ENCODE measurements at places on chromosomes 7 and 10.
A peak's percentile ranks its signal among the peaks of the same experiment; 100 is the strongest.

DNA sequence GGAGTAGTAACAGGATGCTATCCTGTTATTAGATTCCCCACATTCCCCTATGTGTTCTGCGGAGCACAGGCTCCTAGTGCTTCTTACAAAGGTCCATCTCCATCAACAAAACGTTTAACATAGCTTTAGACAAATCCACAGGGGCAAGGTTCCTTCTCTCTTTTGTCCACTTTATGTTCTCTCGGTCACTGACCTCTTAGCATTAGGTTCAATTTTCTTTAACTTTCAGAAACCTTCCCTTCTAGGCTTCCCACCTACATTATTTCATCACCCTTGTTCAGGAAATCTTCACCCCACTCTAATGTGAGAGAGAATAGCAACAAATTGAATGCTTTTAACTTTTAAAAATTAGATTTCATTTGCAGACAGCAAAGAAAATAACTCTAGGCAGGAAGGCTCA is 84.9 kb downstream of the DOCK4 start:
- no peak for DNase-seq

- no peak for DNase-seq
Observed at GRCh38 chr7:129947049-129947448, 5.7 kb downstream of the UBE2H start.

- no peak for DNase-seq
Observed at GRCh38 chr7:32948202-32948601, 9.0 kb upstream of the FKBP9 start.

GRCh38 chr10:122054048-122055025 is 65.4 kb downstream of the TACC2 start:
- peak; percentile 24 for DNase-seq

- DNase-seq = no peak
Observed at GRCh38 chr7:76337147-76337546, 21.6 kb downstream of the YWHAG start.

- DNase-seq = peak; percentile 8
Observed at GRCh38 chr7:5670183-5670935, 111.1 kb downstream of the RNF216 start.

- DNase-seq = no peak
Observed at GRCh38 chr10:110212119-110213006, 5.0 kb downstream of the MXI1 start.

Data from fibroblast of skin of right quadriceps (primary cell).